ENCODE measurements at places on chromosomes 16 and 17.

- DNase-seq = peak; percentile 93
These were observed 654 bp downstream of the TNFAIP1 start for GRCh38 chr17:28335959-28336871.

DNA sequence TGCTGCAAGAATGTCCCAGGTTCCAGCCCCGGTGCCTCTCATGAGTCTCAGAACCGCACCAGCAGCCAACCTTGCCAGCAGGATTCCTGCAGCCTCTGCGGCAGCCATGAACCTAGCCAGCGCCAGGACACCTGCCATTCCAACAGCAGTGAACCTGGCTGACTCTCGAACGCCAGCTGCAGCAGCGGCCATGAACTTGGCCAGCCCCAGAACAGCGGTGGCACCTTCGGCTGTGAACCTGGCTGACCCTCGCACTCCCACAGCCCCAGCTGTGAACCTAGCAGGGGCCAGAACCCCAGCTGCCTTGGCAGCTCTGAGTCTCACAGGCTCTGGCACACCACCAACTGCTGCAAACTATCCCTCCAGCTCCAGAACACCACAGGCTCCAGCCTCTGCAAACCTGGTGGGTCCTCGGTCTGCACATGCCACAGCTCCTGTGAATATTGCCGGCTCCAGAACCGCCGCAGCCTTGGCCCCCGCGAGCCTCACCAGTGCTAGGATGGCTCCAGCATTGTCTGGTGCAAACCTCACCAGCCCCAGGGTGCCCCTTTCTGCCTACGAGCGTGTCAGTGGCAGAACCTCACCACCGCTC is 9.8 kb downstream of the ELOB start:
- no peak for DNase-seq

DNA sequence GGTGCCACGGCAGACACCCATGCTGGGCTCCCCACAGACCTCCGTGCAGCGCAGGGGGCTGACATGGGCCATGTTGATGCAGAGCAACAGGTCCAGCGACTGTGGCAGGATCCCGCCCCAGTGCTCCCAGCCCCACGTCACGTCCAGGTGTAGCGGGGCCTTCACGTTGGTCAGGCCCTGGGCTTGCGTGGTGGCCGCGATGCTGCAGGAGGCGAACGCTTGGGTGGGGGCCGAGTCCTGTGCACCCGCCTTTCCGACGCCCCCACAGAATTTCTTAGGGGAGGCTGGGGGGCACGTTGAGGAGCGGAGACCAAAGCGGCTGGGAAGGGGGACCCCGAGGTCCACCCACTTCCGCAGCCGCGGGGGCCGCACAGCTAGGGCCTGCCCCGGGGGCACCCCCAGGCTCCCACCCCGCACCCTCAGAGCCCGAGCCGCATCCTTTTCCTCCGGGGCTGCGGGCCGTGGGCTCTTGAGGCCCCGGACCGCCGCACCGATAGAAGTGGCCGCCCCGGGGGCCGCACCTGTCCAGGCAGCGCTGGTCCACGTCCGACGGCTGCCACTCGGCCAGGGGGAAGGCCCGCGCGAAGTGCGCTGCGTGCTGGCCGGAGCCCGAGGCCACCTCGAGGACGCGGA is 416 bp downstream of the METTL26 start:
- DNase-seq = no peak

GRCh38 chr17:73293480-73293911 is 18.3 kb downstream of the CDC42EP4 start:
- peak; percentile 83 for DNase-seq

DNA sequence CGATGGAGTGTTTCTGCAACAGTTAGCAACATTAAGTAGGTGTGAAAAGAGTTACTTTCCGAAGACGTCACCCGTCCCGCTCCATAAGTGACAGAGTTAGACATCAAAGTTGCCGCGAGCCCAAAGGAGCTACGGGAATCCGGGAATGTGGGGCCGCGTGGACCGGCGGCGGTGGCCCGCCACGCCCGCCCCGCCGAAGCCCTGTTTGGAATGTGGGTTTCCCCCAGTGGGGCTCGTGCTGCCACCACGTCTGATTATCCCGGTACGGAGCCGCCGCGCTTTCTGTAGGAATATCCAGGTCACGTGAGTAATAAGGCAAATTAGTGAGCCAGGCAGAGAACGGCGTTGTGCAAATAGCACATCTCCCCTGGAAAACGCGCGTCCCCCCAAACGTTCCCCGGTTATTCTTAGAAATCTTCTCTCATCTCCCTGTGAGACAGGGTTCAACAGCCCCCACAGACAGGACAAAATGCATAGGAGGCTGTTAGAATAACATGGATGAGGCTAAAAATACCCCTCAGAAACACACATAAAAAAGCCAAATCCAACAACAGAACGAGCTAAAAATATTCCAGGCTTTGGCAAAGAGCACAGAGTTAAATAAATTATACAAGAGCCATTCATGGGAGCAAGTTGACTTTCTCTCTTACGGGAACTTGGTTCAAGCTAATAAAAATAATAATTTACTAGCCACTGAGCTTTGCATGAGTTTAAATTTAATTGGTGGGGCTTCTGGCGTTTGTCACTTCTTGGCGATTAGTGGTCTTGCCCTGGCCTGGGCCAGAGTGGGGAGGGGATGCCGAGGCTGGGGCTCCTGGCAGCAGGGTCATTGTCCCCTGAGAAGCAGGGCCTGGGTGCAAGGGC is 8.6 kb downstream of the BAHCC1 start:
- DNase-seq = no peak

GRCh38 chr16:84109598-84110335 is 7.0 kb downstream of the MBTPS1 start:
- no peak for DNase-seq

DNA sequence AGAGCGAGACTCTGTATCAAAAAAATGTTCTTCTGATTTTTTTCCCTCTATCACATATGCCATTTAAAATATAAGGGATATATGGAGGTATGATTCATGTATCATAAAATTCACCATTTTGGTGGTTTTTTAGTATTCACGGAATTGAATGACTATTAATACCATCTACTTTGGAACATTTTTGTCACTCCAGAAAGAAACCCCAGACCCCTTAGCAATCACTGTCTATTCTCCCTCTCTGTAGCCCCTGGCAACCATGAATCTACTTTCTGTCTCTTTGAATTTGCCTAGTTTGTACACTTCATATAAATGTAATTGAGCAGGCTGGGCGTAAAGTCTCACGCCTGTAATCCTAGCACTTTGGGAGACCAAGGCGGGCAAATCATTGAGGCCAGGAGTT is 75.9 kb downstream of the PRKCA start:
- DNase-seq = no peak

- DNase-seq = no peak
These were observed 4.8 kb downstream of the RNF222 start for GRCh38 chr17:8392674-8393469.

- DNase-seq = no peak
These were observed 38.7 kb upstream of the MRPS23 start for GRCh38 chr17:57888311-57889216.

DNA sequence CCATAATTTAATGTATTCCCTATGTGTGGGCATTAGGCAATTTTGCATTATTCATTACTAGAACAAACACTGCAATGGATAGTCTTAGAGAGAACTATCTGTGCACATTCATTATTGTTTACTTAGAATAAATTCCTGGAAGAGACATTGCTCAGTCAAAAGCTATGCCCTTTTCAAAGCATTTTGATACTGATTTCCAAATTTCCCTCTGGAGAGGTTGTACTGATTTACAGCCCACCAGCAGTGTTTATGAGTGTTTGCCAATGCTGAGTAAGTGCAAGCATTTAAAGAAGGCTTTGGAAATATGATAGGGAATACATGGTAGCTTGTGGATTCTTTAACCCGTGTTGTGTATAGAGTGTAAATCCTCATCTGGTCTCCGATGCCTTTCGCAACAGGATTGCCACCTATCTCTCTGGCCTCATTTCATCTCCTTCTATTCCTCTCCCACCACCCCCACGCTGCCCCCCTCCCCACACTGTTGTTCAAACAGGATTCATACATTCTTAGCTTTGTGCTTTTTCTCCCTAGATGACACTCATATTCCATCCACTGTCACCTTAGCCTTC is 33.4 kb upstream of the MMD start:
- DNase-seq = peak; percentile 89

GRCh38 chr16:57577691-57578224 is 35.3 kb downstream of the ADGRG5 start:
- DNase-seq = peak; percentile 14

GRCh38 chr17:62629556-62630364 is 2.3 kb downstream of the MRC2 start:
- DNase-seq = no peak

DNA sequence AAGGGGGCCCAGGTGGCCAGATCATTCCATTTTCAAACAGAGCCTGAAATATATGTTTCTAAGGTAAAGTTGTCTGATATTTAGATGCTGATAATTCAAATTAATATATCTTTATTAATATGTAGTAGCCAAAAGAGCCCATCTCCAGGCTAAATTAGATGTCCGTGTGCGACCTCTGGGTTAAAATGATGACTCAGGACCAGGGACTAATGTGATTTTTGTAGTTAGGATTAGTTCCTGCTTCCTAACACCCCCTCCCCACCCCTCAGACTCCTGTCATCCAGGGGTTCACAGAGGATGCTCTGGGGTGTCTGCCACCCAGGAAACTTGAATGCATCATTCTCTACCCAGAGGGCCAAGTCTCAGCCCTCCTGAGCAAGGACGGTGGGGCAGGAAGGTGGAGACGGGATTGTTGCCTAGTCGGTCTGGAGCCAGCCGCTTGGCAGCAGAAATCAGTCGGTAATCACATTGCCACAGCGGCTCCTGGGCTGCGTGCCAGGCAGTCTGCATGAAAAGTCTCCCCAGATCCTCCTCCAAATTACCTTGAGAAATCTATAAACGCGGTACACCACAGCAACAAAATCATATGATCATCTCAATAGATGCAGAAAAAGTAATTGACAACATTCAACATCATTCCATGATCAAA is 29.8 kb downstream of the CNGB1 start:
- DNase-seq = peak; percentile 28

DNA sequence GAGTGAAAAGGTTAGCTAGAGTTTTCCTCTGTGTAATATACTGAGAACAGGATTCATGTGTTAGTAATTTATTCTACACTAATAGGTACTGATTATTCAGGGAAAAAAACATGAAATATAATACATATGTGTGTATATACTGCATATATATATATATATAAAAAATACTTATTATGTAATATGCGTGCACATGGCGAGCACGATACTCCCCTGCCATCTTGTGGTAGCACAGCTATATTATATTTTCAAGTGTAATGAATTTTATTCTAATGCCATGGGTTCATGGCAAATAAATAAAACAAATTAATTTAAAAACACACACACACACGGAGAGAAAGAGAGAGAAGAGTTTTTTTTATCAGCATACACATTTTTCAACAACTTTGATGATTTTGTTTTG is 460.6 kb downstream of the KCNJ2 start:
- peak; percentile 34 for DNase-seq

- DNase-seq = no peak
These were observed 4.9 kb downstream of the GIT1 start for GRCh38 chr17:29584452-29585079.

- DNase-seq = peak; percentile 94
These were observed 36.6 kb downstream of the UBE2G1 start for GRCh38 chr17:4329838-4330237.

- no peak for DNase-seq
These were observed 52.2 kb downstream of the SDK2 start for GRCh38 chr17:73592079-73592415.

DNA sequence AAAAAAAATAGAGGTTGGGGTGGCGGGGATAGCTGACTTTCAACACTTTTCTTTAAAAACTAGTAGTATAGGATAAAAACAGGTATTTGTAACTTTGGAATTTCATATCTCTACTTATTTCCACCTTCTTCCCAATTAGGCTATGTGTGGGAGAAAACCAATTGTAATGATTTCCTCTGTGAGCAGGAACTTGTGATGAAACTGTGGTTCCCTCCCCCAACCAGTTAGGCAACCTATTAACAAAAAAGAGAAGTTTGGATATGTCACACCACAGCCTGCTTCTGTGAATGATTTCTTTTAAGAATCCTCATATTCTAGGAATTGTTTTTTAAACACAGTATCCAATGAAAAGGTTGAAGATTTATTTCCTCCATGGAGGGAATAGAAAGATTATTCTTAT is 1.9 kb downstream of the IGSF6 start:
- peak; percentile 46 for DNase-seq

DNA sequence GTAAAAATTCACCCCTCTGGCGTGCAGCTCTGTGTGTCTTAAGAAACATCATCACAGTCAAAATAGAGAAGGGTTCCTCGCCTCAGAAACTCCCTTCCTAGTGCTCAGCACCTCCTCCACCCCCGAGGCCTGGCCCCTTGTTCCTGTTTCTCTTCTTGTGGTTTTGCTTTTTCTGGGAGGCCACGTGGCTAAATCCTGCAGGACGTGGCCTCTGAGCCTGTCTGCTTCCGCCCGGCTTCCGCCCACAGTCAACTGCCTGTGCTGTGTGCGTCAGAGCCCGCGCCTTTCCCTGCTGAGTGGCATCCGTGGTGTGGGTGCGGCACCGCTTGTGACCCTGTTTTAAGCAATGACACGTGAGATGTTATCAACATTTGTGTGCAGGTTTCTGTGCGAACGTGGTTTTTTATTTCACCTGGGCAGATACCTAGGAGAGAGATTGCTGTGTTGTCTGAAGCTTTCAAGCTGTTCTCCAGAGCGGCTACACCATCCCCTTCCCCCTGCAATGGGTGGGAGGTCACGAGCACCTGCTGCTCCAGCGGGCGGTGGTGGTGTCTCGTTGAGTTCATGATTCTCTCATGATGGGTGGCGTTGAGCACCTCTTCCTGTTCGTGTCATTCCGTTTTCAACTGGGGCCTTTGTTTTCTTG is 21.7 kb downstream of the ACSF3 start:
- peak; percentile 37 for DNase-seq

DNA sequence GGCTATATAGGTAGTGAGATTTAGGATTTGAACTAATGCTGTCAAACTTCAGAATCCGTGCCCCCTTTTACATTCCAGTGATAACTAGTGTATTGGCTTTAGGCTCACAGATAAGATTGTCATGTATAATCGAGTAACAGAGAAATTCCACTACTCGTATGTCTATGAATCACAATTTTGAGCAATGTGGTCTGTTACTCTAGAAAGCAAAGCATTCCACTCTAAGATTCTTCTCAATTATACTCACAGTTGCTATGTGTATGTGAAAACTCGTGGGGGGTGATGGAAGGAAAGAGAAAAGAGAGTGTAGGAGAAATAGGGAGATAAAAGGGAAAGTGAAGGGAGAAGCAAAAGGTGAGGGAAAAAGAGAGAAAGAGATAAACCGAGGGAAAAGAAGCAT is 1175.1 kb upstream of the GOT2 start:
- no peak for DNase-seq

DNA sequence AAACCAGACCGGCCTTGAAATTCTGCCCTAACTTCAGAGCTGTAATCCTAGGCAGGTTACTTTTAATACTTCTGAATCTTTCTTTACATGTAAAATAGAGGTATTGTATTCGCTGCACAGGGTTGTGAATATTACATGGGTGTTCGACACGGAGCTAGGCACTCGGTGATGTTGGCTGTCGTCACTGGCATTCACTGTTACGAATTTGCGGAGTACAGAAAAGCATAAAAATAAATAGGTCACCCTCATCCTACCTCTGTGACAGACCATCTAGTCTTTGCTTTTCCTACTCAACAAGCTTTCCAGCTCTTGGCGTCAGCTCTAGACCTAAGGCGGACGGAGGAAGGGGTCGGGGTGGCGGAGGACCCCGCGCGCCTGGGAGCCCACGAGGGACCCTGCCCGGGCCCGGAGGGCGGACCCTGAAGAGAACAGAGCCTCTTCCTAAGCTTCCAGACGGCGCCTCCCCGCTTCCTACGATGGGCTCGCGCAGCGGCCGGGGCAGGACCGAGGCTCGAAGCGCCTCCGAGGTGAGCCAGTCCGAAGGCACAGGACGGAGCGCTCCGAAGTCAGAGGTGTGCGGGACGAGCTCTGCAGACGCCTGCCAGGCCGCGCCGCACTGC is 879 bp upstream of the SPG7 start:
- DNase-seq = peak; percentile 18

Measured in cardiac fibroblast (primary cell).